ENCODE measurements at places on chromosomes 3 and 15. TPM values are rescaled to one million over a fixed set of nuclear protein-coding genes. Genes with fewer than 3 reads are reported as not detected.

RASGRP1 gene
- 33.3 TPM for total RNA-seq

RMDN3 gene
- 69.0 TPM for total RNA-seq

CD200R1 gene
- 0.53 TPM for total RNA-seq

CCR8 gene
- total RNA-seq: not detected

PLSCR5 gene
- total RNA-seq: not detected

MRAS gene
- total RNA-seq: 177 TPM

SQOR gene
- total RNA-seq: 4.6 TPM

IQCF5 gene
- not detected for total RNA-seq

MITF gene
- 19.6 TPM for total RNA-seq

CFAP91 gene
- 11.8 TPM for total RNA-seq

TRIM42 gene
- total RNA-seq: not detected

SI gene
- total RNA-seq: not detected

SAMD7 gene
- 0.35 TPM for total RNA-seq

LRRC34 gene
- total RNA-seq: 11.0 TPM

ELP6 gene
- 31.5 TPM for total RNA-seq

DNAH1 gene
- 15.7 TPM for total RNA-seq

RBPMS2 gene
- total RNA-seq: 3.9 TPM

DPPA2 gene
- total RNA-seq: not detected

GOLGA6L4 gene
- 5.8 TPM for total RNA-seq

CX3CR1 gene
- total RNA-seq: 7.6 TPM

Data from dorsolateral prefrontal cortex (tissue), 122 donors.